ENCODE measurements at places on chromosomes 6 and 20.

- no peak for DNase-seq
Observed at GRCh38 chr6:110882274-110882619, 7.7 kb downstream of the AMD1 start.

GRCh38 chr6:14817074-14817473, 428.8 kb upstream of the JARID2 start:
- no peak for DNase-seq

- DNase-seq = no peak
Observed at GRCh38 chr6:26375270-26375669, 7.6 kb upstream of the BTN2A2 start.

DNA sequence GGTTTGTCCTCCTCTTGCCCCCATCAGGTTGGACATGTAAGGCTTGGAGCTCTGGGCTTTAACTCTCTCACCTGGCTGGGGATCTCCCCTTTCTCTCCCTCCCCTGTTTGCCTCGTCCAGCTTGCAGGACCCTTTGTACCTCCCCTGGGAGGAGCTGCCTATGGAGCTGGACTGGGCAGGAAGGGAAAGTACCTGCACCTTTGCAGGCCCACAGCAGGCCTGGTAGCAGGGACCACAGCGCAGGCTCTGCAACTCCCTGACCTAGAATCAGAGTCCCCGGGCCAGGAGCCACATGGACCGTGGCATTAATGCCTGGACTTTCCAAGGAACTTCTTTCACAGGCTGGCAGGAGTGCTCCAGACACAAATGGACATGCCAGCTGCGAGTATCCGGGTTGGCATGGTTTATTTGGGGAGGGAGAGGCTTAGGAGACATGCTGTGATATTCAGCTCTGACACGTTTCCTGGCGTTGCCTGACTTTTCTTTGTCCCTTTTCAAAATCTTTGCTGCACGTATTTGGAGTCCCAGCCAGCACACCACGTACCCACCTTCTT, 268.5 kb upstream of the EXOC2 start:
- DNase-seq = no peak

DNA sequence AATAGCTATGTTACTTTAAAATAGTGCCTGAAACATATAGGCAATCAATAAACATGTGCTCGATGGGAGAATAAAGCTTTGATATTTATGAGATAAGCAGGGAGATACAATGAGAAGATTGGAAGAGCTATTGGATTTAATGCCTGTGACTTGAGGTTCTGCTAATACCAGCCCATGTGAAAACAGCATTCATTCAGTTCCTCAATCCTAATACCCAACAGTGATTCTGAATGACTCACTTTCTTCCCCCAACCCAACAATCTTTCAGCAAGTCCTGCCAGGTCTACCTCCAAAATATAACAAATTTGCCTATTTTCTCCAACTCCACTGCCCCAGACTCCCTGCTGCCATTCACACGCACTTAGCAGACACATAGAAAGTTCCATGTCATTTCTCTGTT, 26.6 kb upstream of the KLHL31 start:
- DNase-seq = no peak

DNA sequence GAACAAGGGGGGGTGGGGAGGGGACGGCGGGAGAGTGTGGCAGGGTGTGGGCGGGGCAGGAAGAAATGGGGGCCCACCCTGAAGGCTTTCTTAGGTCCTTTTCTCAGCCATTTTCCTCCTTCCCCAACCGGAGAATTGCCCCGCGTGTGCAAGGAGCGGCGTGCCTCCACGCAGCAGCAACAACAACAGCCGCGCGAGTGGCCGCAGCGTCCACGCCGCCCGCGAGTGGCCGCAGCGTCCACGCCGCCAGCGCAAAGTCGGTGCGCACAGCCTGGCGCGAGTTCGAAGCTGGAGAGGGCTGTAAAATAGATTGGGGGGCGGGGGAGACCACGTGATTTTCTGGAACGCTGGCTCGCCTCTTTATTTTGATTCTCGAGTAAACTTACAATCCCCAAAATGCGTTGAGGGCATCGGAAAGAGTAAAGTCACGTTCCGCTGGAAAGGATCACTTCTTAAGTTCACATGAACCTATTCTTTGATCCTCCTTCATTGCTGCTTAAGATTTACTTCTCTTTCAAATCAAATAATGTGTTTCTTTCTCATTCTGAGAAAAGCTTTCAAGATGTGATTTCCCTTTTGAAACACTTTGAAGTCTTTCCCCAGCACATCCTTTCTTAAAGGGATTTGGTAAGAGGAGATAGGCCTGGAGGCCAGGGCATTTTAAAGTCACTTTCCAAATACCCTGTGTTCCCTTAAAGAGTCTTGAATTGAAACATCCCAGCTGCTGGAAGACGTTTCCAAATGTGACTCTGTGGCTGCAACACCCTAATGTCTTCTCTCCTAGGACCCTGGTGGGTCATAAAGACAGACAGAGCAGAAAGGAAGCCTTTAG, 66.7 kb upstream of the ZNF217 start:
- DNase-seq = no peak

DNA sequence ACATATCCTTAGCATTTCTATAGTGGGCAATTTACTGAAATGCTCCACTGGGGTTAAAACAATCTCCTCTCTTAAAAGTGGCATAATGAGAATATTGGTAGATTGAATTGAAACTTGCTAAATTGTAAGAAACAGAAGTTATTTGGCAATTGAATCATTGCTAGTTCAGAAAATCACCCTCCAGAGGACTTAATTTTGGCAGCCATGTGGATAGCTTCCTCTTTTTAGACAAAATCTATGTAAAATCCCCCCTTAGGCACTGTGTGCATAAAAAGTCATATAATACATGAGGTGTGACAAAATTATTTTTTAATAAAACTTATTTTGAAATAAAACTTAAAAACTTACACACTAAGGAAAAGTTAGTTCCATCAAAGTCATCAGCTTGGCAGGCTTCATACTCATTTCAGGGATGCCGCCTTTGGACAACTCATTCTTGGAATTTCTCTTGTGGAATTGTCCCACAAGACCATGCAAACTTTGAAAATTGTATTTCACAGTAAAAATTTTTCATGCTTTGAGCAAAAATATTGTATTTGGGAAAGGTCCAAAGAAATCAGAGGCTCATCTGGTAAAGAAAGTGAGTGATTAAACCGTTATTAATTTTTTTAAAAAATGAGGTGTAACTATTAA, 473.0 kb downstream of the BCKDHB start:
- DNase-seq = no peak

- DNase-seq = no peak
Observed at GRCh38 chr6:50820869-50821264, 2.2 kb downstream of the TFAP2B start.

DNA sequence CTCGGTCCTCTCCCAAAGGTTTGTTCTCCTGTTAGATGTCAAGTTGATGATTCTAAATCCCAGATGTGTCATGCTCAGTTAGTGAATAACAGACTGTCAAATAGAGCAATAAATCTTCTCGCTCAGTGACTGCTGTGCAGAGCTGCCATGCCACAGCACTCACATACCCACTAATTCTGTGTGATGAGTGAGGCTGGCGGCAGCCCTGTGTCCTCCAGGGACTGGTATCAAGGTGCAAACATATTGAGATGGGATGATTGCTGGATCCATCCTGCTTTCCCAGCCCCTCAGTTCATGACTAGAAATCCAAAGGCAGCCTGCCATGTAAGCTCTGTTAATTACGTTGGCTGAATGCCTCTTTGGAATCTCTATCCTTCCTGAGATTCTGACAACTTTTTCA, 103.9 kb downstream of the OLIG3 start:
- DNase-seq = no peak

DNA sequence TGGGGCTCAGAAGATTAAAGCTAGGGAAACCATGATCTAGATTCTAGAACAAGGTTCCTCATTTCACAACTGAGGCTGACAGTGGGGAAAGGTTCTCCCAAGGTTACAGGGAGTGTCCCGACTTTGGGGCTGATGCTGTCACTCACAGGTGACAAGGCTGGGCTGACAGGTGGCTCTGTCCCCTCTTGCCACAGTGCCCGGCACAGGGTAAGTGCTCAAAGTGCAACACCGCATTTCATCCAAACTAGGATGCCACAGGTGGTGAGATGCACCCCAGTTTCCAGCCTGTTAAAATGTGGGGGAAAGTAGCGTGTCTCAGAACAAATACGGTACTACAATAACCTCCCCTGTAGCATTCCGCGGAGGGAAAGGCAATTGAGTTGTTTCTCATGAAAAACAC, 7.8 kb downstream of the ZBP1 start:
- no peak for DNase-seq

DNA sequence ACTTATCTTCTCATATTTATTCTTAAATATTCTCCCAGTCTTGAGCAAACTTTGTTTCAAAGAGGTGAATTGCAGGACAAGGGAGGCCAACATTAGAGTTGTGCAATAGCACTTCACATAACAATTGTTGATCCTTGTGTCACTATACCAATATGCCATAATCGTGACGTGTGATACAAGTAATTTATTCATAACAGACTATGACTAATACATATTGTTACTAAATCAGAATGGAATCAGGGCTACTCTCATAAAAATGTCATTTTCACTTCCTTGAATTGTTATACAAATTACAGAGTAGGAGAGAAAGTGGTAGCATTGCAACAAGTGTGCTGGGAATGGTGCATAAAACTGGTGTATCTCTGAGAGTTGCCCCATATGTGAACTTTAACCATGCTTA, 37.2 kb upstream of the PLCB1 start:
- DNase-seq = no peak

- peak; percentile 55 for DNase-seq
Observed at GRCh38 chr20:31713312-31714273, 9.1 kb downstream of the BCL2L1 start.

DNA sequence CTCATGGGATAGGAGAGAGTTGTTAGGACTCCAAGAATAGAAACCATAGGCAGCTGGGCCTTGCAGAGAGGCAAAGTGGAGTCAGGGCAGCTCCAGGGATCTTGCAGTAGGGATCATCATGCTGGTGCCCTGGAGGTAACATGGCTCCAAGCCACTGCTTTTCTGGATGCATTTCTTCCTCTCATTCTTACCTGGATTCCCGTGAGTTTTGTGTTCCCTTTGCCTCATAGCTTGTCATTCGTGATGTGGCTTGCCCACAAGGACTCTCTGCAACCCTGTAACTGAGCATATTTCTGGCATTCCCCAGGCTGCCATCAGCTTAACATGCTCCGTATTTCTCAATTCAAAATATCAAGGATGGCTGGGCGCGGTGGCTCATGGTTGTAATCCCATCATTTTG, 5.3 kb downstream of the NHLRC1 start:
- DNase-seq = no peak

DNA sequence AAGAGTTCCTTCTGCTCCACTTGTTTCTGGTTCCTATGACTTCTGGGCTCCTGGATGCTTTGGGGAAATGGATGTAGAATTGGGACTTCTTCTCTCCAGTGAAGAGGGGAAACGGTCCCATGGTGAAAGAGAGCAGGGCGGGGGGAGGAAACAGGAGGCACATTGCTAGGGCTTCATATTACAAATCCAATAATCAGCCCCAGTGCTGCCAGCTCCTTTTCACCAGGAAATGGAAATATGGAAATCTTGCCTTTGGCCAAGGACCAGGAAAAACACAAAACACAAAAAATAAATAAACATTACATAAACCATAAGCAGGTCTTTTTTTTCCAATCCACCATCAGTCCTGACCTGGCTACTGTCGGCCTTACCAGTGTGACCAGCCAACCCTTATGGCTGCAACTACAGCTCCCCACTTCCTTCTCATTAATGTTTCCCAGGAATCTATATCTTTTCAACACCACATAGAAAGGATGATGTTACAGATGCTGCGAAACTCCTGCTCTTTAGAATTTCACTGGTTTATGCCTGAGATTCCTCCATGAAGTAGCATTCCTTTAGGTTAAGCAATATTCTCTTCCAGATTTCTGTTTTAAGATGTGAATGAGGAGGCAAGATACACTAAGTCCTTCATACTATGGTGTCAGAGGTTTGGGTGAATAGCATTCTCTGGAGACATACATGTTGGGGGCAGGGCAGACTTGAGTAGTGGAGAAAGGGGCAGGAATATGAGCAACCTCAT, 2.0 kb downstream of the PI3 start:
- DNase-seq = no peak

DNA sequence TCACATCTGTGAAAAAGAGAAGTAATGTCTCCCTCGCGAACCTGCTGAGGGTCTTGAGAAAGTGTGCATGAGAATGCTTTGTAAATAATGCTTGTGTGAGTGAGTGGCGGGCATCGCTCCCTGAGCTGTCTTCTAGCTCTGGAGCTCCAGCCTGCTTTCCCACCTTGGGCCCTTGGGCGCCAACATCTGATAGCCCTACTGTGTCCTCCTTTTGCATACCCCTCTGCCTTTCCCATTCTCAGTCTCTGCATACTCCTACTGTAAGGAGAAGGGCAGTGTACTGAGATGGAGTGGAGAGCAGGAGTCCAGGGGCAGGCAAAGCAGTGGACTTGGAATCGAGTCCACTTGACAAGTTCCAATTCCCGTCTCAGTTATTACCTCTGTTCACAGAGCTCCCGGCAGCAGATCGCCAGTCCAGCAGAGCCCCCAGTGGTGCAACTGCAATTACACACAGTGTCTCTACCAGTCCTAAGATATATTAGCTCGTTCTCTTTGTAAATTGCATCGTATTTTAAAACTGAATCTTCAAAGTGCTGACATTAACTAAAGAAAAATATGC, 847 bp upstream of the NCR2 start:
- no peak for DNase-seq

GRCh38 chr20:43151256-43151655, 38.5 kb downstream of the PTPRT start:
- DNase-seq = no peak

GRCh38 chr6:7615611-7616383, 25.8 kb downstream of the SNRNP48 start:
- DNase-seq = no peak

- DNase-seq = peak; percentile 16
Observed at GRCh38 chr6:108835218-108835850, 12.9 kb upstream of the ARMC2 start.

DNA sequence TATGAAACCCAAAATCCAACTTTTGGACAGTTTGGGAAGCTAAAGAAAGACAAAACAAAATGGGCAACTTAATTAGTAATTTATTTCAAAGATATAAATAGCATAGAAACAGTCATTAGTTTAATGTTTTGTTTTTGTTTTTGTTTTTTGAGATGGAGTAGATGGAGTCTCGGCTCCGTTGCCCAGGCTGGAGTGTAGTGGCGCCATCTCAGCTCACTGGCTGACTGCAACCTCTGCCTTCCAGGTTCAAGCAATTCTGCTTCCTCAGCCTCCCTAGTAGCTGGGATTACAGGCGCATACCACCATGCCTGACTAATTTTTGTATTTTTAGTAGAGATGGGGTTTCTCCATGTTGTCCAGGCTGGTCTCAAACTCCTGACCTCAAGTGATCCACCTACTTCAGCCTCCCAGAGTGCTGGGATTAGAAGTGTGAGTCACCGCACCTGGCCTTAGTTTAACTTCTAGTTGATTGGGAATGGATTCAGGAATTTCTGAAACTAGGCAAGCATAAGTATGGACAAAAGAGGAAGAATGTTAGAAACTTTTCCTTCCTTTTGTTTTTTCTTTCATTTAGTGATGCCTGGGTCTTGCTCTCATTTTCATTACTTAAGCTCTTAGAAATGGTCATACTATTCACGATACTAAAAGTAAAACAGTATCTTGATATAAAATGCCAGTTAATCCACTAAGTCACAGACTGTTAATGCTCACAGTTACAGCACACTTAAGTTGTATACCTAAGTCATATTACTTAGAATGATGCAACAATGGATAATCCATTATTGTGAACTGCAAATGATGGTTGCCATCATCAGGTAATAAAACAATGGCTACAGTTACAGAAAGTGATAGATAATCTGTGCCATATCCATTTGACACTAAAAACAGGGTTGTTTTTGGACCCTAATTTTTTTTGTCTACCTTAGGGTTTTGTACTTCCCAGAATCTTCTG, 8.2 kb downstream of the SENP6 start:
- no peak for DNase-seq
